ENCODE measurements at places on chromosomes 7 and 10.

GRCh38 chr7:71521506-71521905 is 389.6 kb downstream of the GALNT17 start:
- DNase-seq, result no peak

DNA sequence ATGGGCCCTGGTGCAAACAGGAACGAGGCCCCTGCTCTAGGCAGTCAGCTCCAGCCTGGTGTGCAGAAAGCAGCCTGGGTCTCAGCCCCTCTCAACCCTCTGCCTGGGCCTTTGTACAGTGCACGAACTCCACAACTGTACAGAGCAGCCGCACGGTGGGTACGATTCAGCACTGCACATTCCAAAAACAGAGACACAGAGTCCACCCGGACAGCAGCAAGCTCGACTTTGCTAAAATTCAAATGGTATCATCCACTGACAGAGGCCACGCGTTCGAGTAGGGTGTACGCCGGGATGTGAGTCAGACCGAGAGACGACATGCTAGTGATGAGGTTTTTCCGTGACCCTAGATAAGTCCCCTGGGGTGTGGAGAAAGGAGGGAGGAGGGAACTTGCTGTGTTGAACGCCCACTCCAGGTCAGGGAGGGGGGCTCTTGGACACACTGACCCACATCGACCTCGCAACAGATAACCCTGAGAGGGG is 65.6 kb upstream of the PDGFA start:
- peak; percentile 41 for DNase-seq

- no peak for DNase-seq
These were observed 116.6 kb upstream of the AOAH start for GRCh38 chr7:36840904-36841303.

GRCh38 chr10:21688870-21689269 is 154.8 kb downstream of the MLLT10 start:
- DNase-seq, result no peak

DNA sequence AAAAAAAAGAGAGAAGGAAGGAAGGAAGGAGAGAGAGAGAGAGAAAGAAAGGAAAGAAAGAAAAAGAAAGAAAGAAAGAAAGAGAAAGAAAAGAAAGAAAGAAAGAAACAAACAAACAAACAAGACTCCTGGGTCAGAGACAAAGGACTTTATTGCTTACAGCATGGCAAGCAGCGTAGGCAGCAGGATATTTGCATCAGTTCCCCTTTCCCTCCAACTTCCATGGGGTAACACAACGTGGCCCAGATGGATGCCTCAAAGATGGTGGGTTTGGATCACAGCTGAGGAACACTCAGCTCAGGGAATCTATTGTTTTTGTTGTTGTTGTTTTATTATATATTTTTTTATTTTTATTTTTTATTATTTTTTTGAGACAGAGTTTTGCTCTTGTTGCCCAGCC is 128.5 kb upstream of the VKORC1L1 start:
- no peak for DNase-seq

Measured in activated CD4-positive, alpha-beta T cell treated with anti-CD3 and anti-CD28 coated beads, Interleukin-2, amount 50 U/mL, for 1 hour (primary cell).